ENCODE measurements at places on chromosomes 4 and X.
A peak's percentile ranks its signal among the peaks of the same experiment; 100 is the strongest.

DNA sequence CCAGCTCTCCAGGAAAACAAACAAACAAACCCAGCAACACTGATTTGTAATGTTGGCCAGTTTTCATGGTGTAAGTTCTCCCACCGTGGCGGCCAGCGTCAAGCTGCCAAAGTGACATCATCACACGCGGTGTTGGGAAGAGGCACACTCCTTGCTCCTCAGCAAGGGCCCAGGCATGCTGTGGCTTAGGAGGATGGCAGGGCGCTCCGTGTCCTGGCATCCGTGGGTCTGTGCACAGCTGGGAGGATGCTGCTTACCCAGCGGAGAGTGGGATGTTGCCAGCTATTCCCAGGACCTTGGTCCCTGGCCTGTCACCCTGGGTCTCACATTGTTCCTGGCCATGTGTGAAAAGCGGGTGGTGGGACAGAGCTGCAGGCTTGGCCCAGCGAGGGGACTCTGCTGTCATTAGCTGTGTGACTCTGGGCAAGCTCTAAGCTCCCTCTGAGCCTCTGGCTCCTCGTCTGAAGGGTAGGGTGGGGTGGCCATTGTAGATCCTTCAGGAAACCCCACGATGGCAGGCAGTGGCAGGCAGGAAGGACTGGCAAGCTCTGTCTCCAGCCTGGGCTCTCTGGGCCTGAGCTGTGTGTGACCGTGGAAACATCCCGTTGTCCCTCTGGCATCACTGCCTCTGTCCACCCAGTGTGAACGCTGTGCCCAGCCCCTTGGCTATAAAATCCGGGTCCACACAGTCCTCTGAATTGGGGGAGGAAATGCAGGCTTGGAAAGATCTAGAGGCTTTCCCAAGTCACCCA, 10.8 kb downstream of the PSAPL1 start:
- DNase-seq = no peak

GRCh38 chr4:13656569-13657405, 29.3 kb upstream of the BOD1L1 start:
- peak; percentile 66 for DNase-seq

- DNase-seq = no peak
Observed at GRCh38 chr4:153948041-153948440, 159.2 kb upstream of the SFRP2 start.

- peak; percentile 22 for DNase-seq
Observed at GRCh38 chr4:6641971-6642320, 1.5 kb downstream of the MRFAP1 start.

- DNase-seq = no peak
Observed at GRCh38 chr4:100688368-100688767, 170.5 kb upstream of the EMCN start.

DNA sequence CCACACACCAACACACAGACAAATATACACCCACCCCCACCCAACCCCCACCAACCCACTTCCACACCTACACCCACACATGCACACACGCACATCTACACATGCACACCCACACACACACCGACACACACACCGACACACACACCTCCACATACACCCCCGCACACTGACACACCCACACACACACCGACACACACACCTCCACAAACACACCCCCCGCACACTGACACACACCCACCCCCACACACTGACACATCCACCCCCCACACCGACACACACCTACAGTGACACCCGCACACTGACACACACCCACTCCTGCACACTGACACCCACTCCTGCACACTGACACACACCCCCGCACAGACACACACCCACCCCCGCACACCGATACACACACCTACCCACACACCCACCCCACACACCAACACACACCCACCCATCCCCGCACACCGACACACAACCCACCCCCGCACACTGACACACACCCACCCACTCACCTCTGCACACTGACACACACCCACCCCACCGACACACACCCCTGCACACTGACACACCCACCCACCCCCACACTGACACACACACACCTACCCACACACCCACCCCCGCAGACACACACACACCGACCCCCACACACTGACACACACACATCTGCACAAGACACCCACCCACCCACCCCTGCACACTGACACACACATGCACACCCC, 31.1 kb downstream of the FGFRL1 start:
- no peak for DNase-seq

DNA sequence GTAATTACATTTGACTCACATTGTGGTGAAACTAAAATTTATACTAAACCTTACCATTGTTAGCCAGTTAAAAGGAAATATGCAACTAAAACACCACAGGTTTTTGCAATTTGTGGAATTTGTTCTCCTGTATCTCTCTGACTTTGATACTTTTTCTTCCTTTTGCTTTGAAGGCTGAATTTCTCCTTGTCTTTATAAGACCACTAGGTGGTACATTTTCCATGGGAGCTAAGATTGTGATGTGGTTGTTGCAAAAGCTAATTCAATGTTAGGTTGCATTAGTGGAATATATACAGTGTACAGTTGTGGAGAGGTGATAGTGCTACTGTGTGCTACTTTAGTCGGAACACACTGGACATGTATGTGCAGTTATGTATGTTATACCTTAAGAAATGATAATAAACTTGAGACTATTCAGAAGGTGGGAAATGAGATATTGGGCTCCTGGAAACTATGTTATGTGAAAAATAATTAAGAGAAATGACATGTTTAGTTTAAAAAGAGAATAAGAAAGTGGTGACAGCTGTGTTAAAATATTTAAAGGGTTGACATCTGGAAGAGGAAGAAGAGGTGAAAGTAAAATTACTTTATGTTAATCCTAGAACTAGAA, 70.3 kb downstream of the ARL9 start:
- no peak for DNase-seq

GRCh38 chrX:151624677-151625076, 61.2 kb downstream of the PASD1 start:
- no peak for DNase-seq

- no peak for DNase-seq
Observed at GRCh38 chr4:122476745-122477144, 20.2 kb upstream of the IL2 start.

DNA sequence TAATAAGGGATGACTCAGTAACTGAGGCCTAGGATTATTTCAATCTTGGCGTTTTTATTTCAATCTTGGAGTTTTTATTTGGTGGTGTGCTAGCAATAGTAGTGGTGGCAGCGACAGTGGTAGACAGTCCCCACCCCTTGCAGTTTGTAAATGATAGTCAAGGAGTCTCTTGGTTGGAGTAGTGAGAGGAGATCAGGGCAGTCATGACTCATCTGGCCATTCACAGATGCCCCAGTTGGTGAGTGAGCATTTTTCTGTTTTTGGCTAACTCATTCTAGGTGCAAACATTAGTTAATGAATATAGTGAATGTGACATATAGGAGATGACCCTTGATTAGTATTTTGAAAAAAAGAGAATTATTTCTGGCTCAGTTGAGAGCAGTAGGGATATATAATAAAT, 93.5 kb upstream of the ADAD1 start:
- DNase-seq = no peak

GRCh38 chr4:1540601-1541375, 134.5 kb upstream of the NKX1-1 start:
- no peak for DNase-seq

DNA sequence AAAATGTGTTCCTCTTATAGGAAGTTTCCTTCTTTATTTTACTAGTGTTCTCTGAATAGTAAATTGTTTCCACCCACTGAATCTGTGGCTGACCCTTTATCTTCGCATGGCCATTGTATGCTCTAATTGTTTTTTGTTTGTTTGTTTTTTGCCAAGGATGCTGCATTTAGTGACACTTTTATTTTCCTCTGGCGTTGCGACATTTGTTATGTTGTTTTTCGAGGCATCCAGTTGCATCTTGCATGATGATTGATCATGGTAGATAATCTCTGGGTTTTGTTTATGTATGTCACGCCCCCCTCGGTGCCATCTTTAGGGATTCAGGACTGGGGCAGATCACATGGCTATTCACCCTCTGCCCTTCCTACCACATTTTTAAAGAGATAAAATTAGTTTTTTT, 2.2 kb downstream of the NMU start:
- DNase-seq = no peak

DNA sequence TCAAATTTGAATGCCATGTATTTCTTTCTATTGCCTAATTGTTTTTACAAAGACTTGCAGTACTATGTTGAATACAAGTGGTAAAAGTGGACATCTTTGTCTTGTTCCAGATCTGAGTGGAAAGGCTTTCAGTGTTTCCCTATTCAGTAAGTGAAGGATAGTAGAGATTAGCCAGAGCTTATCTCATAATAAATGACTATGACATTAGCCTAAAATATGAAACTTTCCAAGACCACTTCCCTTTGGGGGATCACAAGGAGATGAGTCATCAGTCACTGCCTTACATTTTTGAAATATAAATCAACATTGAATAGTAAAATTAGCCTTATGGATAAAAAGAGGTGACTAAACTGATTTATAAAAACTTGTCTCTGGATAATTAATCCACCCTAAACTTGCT, 554.1 kb upstream of the MAGEB2 start:
- DNase-seq = no peak

GRCh38 chr4:186167605-186168004, 23.8 kb upstream of the CYP4V2 start:
- DNase-seq = no peak

DNA sequence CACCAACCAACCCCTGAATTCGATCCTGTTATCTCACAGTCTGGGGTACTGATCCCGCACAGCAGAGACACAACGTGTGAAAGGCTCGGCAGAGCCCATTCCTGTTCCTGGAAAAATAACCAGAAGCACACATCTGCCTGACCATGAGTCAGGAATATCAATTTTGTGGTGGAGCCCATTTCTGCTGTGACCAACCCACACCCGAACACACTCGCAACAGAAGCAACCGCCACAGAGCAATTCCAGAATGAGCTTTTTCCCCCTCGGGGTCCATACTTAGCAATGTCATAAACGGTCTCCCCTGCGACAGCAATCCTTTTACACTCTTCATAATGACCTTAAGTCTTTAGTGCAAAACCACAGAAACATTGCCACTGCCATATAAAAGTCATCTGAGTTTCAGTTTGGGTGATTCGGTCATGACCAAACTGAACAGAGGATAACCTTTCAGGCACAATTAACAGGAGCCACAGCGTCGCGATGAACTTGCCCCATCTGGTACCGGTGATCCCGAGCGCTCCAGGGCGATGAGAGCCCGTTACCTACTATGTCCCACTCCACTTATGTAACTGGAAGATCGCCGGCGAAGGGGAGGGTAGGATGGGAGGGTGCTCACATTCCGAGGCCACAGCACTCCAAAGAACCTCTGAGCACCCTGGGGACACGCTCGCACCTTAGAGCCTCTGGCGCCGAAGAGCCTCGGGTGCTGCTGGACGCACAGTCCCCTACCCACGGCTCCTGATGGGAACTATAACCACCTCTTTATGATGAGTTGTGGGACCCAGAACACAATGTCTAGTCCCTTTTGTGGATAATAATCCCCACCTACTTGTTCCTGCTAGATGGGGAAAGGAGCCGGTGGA, 1.1 kb downstream of the MECP2 start:
- no peak for DNase-seq

DNA sequence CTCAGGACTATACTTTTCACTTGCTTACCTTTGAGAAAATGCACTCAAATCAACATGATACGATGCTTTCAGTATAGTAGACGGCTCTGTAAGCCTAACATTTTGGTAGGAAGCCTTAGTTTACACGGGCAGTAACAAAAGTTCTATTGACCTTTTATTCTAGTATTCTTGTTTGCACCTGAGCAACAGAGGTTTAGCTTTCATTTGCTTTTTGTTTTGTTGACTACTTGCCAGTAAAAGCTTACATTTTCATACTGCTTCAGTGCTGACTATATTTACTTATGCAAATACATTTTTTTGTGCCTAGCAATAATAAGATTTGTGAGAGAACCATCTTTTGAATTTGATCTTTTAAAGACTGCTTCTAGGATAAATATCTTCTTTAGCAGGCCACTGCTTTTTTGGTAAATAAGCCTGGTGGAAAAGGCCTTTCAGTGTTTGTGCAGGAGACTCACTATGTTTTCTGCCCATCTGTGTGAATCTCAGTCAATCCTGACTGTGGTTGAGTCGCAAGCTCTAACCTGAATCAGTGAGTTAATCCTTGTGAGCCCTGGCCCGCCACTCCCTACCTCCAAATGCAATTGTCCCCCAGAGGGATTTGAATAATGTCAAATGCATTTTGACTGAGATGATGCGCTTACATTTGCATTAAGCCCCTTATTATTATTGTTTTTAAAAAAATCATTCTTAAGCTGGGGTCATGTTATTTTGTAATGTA, 21.9 kb downstream of the FHIP1A start:
- DNase-seq = no peak

GRCh38 chrX:33207056-33207455, 4.3 kb downstream of the DMD start:
- no peak for DNase-seq

- DNase-seq = no peak
Observed at GRCh38 chr4:152107736-152108500, 347.1 kb upstream of the GATB start.

DNA sequence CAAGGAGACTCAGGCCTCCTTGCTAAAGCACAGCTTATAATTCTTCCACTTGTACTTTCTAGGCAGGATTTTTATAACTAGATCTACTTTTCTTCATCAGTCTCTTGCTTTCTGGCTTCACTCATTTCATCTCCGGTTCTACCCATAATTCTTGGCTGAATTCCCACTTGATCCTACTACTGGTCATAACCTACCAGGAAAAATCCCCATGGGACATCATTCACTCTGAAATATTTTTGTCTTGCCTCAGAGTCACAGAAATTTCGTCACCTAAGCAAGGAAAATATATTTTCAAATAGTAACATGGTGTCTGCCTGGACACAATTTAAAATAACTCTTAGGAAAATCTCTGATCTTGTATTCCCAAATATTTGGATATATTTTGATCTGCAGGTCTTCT, 122.3 kb downstream of the TEX13A start:
- no peak for DNase-seq

DNA sequence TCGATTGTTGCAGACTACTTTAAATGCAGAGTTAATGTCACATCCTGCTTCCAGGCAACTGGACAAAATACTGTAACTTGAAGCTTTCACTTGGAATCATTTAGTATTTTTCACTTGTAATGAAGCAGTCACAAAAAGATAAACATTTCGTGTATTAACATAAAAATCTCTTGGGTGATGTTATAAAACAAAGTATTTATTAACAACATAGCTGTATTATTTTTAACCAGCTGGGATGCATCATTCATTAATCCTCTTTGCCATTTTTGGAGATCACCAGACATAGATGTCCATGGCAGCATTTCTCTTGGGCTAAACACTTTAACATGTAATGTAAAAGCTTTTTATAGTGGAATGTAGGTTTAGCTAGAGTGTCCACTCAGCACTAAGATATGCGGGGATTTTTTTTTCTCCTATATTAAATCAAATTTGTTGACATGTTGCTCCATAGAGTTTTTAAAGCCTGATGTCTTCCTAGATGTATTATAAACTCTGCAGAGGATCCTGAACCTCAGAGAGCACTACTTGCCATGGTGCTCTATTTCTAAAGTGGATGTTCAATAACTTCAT, 193.7 kb upstream of the SPANXN4 start:
- DNase-seq = no peak

GRCh38 chr4:148850257-148850995, 408.2 kb upstream of the NR3C2 start:
- no peak for DNase-seq
